Stimulated activated CD8-positive, alpha-beta memory T cell treated with anti-CD3 and anti-CD28 coated beads, Interleukin-4, amount 100 ng/mL, for 1 hour (primary cell): ENCODE measurements at places on chromosomes 12 and 14.

DNA sequence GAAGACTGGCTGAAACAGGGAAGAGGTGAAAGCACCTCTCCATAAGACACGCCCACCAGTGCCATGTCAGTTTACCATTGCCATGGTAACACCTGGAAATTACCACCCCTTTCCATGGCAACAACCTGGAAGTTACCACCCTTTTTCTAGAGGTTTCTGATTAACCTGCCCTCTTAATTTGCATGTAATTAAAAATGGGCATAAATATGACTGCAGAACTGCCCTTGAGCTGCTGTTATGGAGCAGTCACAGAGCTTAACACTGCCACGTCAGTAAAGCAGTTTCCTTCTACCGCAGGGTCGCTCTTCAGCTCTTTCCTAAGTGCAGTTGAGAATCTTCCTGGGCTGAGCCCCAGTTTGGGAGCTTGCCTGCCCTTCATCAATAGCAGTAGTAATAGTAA is 55.2 kb downstream of the RASSF3 start:
- DNase-seq: no peak

- no peak for DNase-seq
These were observed 465.9 kb upstream of the TBX3 start for GRCh38 chr12:115149685-115150378.

- no peak for DNase-seq
These were observed 48.3 kb downstream of the NPAS3 start for GRCh38 chr14:32986791-32987540.

GRCh38 chr12:115213538-115214016 is 529.6 kb upstream of the TBX3 start:
- no peak for DNase-seq

- no peak for DNase-seq
These were observed 69.5 kb downstream of the SPPL3 start for GRCh38 chr12:120834489-120835303.

- DNase-seq: peak; percentile 54
These were observed 21.3 kb upstream of the CD27 start for GRCh38 chr12:6423267-6424007.

DNA sequence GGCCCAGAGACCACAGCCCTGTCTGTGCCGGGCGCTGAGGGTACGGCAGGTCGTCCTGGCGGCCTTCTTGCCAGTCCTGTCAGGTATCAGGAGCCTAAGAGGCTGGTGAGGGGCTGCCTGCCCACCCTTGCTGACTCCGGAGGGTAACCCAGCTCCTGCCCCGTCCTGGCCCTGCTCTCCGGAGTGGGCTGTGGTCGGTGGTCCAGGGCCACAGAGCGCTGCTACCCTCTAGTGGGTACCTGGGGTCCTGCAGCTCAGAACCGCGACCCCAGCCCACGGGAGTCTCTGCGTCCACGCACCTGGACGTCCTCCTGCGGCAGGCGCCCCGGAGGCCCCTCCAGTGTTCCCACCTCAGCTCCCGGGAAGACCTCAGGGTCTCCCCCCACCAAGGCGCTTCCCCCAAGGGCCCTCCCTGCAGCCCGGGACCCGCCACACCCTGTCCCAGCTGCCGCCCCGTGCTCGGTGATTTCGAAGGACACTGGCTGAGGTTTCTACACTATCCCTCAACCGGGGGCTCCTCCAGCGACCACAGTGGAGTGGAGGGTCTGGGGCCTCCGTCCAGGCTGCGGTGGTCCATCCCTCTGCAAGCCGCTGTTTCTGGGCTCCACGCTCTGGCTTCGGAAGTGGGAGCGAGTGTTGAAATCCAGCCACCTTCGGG is 75.9 kb upstream of the FBRSL1 start:
- no peak for DNase-seq

DNA sequence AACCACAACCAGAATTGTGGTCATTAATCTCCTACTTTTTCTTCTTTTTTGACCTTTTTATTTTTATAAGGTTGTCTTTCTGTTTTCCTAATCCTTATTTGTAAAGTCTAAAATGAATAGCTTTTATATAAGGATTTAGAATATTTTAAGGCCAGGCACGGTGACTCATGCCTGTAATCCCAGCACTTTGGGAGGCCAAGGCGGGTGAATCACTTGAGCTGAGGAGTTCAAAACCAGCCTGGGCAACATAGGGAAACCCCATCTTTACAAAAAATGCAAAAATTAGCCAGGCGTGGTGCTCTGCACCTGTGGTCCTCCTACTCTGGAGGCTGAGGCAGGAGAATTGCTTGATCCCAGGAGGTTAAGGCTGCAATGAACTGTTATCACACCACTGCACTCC is 55.1 kb downstream of the IFT81 start:
- DNase-seq: no peak

- no peak for DNase-seq
These were observed 1.0 kb upstream of the TBK1 start for GRCh38 chr12:64450711-64451486.

- DNase-seq: no peak
These were observed 1.6 kb downstream of the KMT2D start for GRCh38 chr12:49059045-49059298.

GRCh38 chr12:30980955-30981662 is 54.6 kb downstream of the TSPAN11 start:
- no peak for DNase-seq

DNA sequence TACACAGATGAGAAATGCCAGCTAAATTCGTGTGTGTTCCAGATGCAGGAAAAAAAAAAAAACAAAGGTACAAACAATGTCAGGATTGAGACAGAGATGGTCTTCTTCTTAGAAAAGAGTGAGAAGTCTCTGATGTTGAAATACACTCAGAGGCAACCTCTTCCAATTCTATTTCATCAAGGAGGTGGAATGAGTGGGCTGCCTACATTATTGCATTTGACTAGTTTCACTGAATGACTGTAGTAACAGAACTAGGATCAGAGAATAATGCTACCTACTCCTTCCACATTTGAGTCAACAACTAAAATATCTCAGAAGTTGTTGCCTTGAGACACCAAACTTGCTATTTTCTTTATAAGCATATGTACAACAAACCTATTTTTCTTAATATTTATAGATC is 1332.2 kb upstream of the FLRT2 start:
- no peak for DNase-seq
